ENCODE measurements at places on chromosomes 2 and 18. TPM values are rescaled to one million over a fixed set of nuclear protein-coding genes. Genes with fewer than 3 reads are reported as not detected.

Gene SKOR2
- not detected for total RNA-seq

Gene MGAT4A
- total RNA-seq = 204 TPM

Gene MROH2A
- not detected for total RNA-seq

DNA sequence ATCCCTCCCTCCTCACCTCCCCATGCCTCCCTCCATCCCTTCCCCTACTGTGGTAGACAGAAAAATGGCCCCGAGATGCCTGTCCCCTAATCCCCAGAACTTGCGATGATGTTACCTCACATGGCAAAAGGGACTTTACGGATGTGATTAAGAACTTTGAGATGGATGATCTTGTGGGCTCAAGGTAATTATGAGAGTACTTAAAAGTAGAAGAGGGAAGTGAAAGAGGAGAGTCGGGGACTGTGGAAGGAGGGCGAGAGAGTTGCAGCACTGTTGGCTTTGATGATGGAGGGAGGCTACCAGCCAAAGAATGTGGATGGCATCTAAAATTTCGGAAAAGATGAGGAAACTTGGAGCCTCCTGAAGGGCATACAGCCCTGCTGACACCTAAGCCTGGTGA, 66.5 kb downstream of the AGAP1 start:
- H3K36me3 ChIP-seq = no peaks in the 10 kb centered on the region
- no peak for DNase-seq
- H3K4me3 ChIP-seq = no peak overlapping the region
- peaks cover 6% of the 10 kb centered on the region for H3K27me3 ChIP-seq
- H3K27ac ChIP-seq = no peak overlapping the region
- H3K4me1 ChIP-seq = no peaks in the 10 kb centered on the region

DNA sequence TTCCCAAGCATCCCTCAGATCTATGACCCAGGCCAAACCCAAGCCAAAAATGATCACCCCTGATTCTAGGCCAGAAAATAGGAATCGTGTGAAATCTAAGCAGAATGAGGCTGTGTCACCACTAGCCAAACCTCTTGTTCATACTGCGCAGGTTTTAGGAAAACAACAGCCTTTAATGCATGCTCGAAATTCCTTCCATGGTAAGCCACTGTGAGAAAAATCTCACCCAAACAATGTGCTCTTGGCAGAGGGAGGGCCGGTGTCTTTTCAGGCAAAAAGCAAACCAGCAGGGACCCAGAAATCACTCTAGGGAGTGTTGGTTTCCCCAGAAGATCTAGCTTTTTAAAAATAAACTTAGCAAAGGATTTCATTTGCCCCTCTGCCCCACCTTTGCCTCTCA, 71.2 kb upstream of the FOSL2 start:
- no peak overlapping the region for H3K4me3 ChIP-seq
- no peaks in the 10 kb centered on the region for H3K27me3 ChIP-seq
- H3K4me1 ChIP-seq = no peaks in the 10 kb centered on the region
- no peak for DNase-seq
- H3K36me3 ChIP-seq = no peaks in the 10 kb centered on the region

DNA sequence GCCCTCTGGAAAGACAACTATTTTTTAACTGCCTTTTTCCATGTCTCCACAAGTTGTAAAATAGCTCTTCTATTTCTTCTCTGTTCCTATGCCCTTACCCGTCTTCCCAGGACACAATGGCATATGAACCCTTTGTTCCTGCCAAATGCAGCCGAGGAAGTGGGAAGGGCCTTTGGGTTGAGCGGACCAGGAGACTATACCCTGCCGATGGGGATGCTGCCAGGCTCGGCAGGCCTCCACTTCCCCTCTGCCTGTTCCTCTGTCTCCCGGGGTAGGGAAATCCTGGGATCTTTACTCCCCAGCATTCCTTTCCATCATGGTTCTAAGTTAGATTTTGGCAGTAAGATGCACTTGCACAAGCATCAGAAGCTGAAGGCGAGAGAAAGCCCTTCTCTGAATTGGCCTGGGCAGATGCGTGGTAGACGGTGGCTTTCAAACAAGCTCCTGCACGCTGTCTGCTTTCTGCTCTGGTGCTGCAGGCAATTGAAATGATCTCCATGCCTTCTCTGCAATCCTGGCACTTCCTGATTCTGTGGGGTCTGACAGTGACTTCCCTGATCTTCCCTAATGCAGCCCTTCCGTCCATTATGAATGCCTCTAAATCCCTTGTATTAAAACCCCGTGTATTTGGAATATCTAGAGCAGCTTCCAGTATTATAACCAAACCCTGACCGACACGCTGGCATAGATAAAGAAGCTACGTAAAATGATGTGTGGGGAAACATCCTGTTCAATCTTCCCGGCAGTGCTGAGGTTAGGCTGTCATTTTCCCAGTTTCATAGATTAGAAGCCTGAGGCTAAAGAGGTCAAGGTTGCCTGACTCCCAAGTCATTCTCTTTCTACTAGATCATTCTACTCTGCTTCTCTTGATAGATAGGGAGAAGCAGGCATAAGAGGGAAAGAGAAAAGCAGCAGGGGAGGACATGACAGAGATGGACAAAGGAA, 69.8 kb downstream of the MCFD2 start:
- no peak for DNase-seq
- H3K27me3 ChIP-seq = no peaks in the 10 kb centered on the region
- H3K27ac ChIP-seq = no peak overlapping the region
- H3K4me3 ChIP-seq = no peak overlapping the region
- H3K36me3 ChIP-seq = no peaks in the 10 kb centered on the region

- no peaks in the 10 kb centered on the region for H3K36me3 ChIP-seq
- H3K4me1 ChIP-seq = no peaks in the 10 kb centered on the region
- DNase-seq = no peak
- H3K4me3 ChIP-seq = no peak overlapping the region
Measured at GRCh38 chr2:151973013-151973900, 125.6 kb downstream of the CACNB4 start.

DNA sequence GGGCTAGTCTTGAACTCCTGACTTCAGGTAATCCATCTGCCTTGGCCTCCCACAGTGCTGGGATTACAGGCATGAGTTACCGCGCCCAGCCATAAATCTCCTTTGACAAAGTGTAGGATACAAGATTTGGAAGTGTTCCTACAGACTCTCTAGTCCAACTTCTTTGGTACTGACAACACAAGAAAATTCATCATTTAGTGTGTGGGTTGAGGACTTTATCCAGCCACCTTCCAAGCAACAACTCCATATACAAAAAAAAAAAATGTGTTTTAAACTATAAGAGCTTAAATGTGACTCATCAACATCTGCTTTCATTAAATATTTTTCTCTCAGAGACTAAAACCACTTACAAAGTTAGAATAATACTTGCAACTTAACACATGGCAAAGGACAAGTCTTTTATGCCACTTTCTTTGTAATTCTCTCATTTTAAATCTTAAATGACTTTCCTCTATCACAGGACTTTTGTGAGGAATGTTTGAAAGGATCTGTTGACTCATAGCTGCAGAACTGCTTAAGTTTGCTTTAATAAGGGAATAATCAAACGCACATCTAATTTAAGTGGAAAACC, 46.2 kb upstream of the ITGAV start:
- no peaks in the 10 kb centered on the region for H3K4me1 ChIP-seq
- H3K4me3 ChIP-seq = no peak overlapping the region
- no peak for DNase-seq
- no peaks in the 10 kb centered on the region for H3K36me3 ChIP-seq
- no peaks in the 10 kb centered on the region for H3K27me3 ChIP-seq
- no peak overlapping the region for H3K27ac ChIP-seq

DNA sequence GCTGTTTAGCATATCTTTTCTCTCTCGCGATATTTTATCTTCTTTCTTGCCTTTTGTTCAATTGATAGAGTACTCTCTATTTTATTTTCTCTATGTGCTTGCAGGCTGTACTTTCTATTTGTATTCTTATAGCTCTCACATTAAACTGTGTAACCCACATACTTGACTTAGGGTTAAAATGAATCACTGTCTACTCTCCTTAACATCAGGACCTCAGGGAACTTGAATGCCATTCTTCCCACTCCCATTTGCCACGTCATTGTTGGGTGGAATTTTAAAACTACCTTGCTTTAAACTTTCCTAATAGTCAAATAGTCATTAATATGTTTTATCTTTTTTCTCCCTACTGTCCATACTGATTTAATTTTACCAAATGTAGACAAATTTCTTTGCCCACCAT, 269.7 kb downstream of the ALPK2 start:
- no peak overlapping the region for H3K27ac ChIP-seq
- no peaks in the 10 kb centered on the region for H3K4me1 ChIP-seq
- H3K36me3 ChIP-seq = no peaks in the 10 kb centered on the region
- H3K27me3 ChIP-seq = no peaks in the 10 kb centered on the region
- no peak for DNase-seq

GRCh38 chr18:39840406-39840805, 2114.6 kb upstream of the PIK3C3 start:
- no peaks in the 10 kb centered on the region for H3K4me1 ChIP-seq
- H3K4me3 ChIP-seq = no peak overlapping the region
- H3K27ac ChIP-seq = no peak overlapping the region
- DNase-seq = no peak

GRCh38 chr2:22894761-22895160, 490.2 kb upstream of the KLHL29 start:
- DNase-seq = no peak
- H3K27me3 ChIP-seq = no peaks in the 10 kb centered on the region
- no peaks in the 10 kb centered on the region for H3K4me1 ChIP-seq

DNA sequence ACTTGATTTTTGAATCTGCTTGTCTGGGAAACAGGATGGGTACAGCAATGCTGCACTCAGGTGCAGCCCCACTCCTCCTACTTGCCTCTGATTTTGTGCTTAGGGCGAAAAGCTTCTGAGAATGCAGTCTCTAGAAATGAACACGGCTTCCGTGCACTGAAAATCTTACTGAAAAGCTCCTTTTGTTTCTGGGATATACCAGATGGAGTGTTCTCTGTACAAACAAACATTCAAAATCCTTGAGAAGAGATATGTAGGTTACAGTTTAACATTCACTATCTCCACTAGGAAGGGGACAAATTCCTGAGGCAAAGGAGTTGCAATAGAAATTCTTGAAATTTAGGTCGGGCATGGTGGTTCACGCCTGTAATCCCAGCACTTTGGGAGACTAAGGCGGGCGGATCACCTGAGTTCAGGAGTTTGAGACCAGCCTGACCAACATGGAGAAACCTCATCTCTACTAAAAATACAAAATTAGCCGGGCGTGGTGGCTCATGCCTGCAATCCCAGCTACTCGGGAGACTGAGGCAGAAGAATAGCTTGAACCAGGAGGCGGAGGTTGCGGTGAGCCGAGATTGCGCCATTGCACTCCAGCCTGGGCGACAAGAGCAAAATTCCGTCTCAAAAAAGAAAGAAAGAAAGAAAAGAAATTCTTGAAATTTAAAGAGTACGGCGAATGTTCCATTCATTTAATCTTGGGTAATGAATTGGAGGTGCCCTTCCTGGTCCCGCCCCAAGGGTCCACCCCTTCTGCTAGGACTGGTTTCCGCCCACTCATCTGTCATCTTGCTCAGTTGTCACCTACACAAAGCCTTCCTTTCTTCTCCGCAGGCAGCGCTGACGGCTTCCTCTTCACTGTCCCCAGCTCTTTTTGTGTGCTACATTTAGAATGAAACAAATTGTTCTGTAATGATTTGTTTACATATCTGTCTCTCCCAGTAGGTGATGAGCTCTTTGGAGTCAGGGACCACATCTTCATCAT, 92.4 kb downstream of the SOCS6 start:
- no peaks in the 10 kb centered on the region for H3K4me1 ChIP-seq
- no peak for DNase-seq
- H3K4me3 ChIP-seq = no peak overlapping the region
- H3K36me3 ChIP-seq = no peaks in the 10 kb centered on the region
- H3K27ac ChIP-seq = no peak overlapping the region
- H3K27me3 ChIP-seq = peaks cover 2% of the 10 kb centered on the region

DNA sequence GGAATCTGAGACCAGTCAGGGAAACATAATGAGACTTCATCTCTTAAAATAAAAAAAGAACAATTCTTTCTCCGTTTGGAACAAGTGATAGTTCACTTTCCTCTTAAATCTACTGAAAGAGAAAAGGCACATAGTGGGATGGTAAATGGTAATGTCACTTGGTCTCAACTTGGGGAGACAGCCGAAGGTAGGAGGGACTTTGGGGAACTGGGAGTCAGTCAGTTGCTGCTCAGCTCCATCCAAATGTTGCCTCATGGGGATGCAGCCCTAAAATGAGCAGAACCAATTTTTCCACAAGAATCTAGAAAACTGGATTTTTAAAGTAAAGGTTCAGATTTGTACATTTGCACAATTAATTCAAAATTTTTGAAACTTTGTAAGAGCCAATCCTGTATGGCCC, 19.2 kb downstream of the RASGRP3 start:
- H3K27ac ChIP-seq = no peak overlapping the region
- H3K4me3 ChIP-seq = no peak overlapping the region
- peaks cover 4% of the 10 kb centered on the region for H3K4me1 ChIP-seq
- no peaks in the 10 kb centered on the region for H3K36me3 ChIP-seq
- no peaks in the 10 kb centered on the region for H3K27me3 ChIP-seq

GRCh38 chr18:62767836-62768557, 52.7 kb downstream of the PHLPP1 start:
- no peak for DNase-seq
- H3K27ac ChIP-seq = no peak overlapping the region
- H3K36me3 ChIP-seq = no peaks in the 10 kb centered on the region
- no peaks in the 10 kb centered on the region for H3K4me1 ChIP-seq
- H3K27me3 ChIP-seq = no peaks in the 10 kb centered on the region
- H3K4me3 ChIP-seq = no peak overlapping the region

GRCh38 chr2:88059979-88060906, 4.7 kb upstream of the KRCC1 start:
- no peak overlapping the region for H3K4me3 ChIP-seq
- no peaks in the 10 kb centered on the region for H3K27me3 ChIP-seq
- H3K27ac ChIP-seq = no peak overlapping the region

- no peak overlapping the region for H3K4me3 ChIP-seq
- H3K4me1 ChIP-seq = no peaks in the 10 kb centered on the region
- peaks cover 3% of the 10 kb centered on the region for H3K27me3 ChIP-seq
- no peaks in the 10 kb centered on the region for H3K36me3 ChIP-seq
Measured at GRCh38 chr18:56421647-56422046, 216.7 kb downstream of the TXNL1 start.

DNA sequence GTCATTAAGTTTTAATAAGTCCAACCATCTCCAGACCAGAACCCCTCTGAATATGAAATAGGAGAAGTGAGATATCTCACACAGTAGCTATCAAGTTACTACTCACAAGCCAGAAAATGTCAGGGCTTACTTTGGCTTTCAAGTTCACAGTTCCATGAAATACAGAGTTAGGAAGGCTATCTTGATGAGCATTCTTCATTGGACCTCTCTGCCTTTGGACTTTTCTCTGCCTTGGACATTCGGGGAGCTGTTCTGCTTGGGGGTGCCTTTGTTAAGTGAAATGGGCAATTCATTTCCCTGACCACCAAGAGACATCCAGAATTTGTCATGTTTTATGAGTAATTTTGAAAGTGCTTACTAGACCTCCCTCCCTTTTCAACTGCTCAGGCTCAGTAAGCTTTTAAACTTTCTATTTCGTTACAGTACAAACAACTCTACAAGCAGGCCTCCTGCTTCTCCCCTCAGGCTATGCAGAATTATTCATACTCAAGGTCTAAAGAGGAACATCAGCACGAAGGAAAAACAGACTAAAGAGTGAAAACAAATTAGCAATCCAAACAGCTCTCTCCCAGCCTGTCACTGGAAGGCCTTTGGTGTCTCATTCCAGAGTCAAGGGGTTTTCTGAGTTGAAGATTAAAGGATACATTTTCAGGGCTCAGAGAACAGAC, 95.3 kb downstream of the MREG start:
- H3K4me3 ChIP-seq = no peak overlapping the region
- H3K27ac ChIP-seq = no peak overlapping the region
- DNase-seq = no peak
- H3K36me3 ChIP-seq = no peaks in the 10 kb centered on the region
- H3K4me1 ChIP-seq = no peaks in the 10 kb centered on the region

- no peaks in the 10 kb centered on the region for H3K27me3 ChIP-seq
- H3K36me3 ChIP-seq = no peaks in the 10 kb centered on the region
- no peaks in the 10 kb centered on the region for H3K4me1 ChIP-seq
- no peak overlapping the region for H3K27ac ChIP-seq
Measured at GRCh38 chr2:17793296-17793695, 23.0 kb upstream of the MSGN1 start.

All from CD4-positive, alpha-beta T cell (primary cell).